ENCODE measurements at places on chromosomes 5 and 9.

DNA sequence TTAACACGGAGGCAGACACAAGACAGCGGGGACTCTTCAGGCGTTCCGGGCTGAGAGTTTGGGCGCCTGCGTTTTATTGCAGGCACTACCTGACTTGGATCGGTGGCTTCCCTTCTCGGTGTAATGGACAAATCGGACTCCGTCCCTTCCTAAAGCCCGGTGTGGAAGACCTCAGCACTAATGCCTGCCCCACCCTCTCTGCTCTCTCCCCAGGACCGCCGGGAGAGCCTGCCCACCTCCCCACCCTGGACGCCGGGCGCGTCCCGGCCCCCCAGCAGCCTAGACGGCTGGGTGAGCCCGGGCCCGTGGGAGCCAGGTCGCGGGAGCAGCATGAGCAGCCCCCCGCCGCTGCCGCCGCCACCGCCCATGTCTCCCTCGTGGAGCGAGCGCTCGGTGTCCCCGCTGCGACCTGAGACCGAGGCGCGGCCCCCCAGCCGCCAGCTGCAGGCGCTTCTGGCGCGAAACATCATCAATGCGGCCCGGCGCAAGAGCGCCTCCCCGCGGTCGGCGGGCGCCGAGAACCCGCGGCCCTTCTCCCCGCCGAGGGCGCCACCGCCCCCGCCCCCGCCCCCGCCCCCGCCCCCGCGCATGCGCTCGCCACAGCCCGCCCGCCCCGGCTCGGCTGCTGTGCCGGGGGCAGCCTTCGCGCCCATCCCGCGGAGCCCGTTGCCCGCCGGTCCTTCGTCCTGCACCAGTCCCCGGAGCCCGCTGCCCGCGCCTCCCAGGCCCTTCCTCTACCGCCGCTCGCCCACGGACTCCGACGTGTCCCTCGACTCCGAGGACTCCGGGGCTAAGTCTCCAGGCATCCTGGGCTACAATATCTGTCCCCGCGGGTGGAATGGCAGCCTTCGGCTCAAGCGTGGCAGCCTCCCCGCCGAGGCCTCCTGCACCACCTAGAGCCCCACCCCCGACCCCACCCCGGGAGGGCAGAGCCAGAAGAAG lies 4.6 kb upstream of the MYOZ3 start:
- peak; percentile 40 for DNase-seq

DNA sequence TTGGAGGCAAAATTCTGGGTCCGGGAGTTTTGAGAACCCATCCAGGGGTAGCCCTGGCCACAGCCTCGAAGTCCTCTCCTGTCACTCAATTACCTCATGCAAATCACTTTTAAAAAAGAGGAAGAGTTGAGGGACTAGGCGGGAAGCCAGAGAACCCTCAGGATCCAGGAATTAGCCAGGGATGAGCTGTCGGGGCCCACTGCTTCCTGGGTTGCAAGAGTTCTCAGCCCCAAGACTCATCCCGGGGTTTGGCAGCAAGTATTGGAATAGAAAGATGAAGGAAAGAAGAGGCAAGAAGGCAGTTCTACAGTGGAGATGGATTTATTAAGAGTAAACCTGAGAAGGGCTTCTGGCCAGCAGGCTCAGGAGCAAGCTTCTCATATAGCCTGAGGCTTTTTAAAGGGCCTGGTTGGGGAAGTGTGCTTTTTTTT lies 25.6 kb downstream of the C9orf50 start:
- DNase-seq = no peak

DNA sequence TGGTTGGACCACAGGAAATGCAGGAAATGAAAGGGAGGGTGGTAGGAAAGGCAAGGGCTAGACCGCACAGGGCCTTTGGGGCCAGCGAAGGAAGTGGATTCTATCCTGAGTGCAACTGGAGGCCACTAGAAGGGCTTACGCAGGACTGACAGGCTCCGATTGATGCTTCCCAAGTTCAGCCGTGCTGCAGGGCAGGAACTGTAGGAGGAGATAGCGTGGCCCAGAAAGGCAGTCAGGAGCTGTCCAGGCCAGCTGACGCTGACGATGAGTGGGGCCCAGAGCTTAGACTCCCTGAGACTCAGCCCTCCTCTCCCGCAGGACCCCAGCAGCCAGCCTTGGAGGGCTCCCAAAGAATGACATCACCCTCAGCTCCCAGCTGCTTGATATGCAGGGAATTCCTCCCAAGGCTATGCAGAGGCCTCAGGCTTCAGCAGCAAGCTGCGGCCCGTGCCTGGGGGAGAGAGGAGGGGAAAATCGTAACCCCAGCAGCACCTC lies 48.8 kb downstream of the KCNIP1 start:
- DNase-seq = no peak

DNA sequence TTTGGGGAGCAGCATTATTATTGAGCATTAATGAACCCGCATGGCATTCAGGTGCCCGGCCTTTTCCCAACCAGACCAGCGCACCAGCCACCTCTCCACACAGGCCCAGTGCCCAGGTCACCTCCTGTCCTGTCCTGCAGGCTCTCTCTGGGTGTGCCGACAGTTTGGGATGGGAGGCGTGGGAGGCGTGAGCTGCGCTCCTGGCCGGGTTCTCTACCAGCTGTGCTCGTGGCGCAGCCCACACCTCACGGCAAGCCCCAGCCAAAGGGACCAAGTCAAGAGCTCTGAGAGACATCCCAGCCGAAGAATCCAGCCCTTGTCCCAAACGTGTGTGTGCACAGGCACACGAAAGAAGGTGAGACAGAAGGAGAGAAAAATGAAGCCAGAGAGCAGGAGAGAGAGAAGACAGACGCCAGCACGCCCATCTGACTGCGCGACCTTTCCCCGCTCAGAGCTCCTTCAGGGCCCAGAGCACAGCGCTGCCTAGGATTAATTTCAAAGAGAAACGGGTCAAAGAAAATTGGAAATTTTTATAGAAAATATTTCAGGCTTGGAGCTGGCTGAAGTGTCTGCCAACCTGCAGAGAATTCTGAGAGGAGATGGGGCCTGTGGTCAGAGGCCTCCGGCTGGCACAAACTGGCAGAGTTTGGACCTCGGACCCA lies 81.7 kb downstream of the ADAMTS2 start:
- no peak for DNase-seq

DNA sequence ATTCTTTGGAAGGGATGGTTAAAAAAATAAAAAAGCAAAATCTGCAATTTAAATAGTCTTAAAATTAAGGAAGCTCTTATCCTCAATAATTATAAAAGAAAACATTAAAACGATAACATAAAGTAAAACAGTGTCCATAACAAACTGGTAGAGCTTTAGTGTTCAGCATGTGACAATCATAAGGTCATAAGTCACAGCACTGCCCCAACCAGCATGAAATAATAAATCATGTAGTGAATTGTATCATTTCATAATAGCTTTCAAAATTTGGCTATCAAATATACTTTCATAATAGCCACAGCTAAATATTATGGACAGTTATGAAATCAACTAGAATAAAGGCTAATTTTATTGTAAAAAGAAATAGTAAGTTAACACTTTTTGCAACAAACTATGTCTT lies 10.0 kb downstream of the NR3C1 start:
- no peak for DNase-seq

- DNase-seq = no peak
Observed at GRCh38 chr5:115571441-115571878, 26.9 kb upstream of the FEM1C start.

- no peak for DNase-seq
Observed at GRCh38 chr5:60333005-60333571, 366.9 kb downstream of the DEPDC1B start.

DNA sequence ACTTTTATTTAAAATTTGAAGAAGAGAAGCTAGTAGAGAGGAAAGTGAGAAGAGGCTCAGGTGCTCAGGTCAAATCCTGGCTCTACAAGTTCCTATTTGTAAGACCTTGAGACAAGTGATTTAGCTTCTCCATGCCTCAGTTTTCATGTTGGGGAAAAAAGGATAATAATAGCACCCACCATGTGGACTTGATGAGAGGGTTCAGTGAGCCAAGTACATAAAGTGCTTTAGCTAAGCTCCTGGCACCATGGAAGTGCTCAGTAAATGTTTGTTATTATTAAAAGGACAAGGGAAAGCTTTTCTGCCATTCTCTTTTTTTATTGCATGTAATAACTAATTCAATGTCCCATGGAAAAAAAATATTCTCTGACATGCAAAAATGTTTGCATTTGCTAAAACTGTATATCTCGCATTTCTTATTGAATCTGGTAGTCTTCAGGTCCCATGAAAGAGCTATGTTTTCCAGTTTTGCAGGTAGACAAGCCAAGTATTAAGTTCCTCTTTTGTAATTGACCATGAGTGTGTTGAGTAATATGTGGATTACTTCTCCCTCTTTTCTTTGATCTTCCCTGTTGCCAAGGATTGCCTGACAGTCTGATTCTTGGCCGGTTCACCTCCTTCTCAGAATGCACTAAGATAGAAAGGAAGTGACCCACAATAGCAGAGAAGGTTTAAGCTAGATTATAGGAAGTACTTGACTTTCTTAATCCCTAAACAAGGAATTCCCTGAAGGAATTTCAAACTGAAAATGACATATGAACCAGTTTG lies 45.6 kb upstream of the TRIM32 start:
- no peak for DNase-seq

- DNase-seq = no peak
Observed at GRCh38 chr5:140040358-140040757, 2.7 kb downstream of the NRG2 start.

GRCh38 chr9:109914280-109915027 lies 134.5 kb downstream of the PALM2AKAP2 start:
- no peak for DNase-seq

DNA sequence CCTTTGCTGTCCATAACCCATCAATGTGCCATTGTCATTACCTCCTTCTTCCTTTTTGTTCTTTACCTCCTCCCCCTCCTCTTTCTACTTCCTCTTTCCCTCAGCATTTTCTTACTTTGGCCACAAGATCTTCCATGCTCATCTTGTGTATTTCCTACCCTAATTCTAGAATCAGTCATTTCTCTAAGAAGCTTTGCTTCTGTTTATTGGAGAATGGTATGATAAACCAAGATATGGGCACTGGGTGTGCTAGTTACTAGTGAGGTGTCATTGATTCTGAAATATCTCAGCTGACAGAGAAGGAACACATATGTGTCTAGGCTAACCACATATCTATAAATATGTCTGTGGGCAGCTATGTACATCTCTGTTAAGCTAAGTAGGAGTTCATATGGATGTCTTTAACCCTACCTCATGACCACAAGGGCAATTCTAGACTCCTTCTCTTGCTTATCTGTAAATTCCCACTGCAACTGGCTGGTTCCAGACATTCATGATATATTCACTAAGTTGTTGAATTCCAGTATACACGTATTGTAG lies 2051.3 kb upstream of the CDH9 start:
- no peak for DNase-seq

DNA sequence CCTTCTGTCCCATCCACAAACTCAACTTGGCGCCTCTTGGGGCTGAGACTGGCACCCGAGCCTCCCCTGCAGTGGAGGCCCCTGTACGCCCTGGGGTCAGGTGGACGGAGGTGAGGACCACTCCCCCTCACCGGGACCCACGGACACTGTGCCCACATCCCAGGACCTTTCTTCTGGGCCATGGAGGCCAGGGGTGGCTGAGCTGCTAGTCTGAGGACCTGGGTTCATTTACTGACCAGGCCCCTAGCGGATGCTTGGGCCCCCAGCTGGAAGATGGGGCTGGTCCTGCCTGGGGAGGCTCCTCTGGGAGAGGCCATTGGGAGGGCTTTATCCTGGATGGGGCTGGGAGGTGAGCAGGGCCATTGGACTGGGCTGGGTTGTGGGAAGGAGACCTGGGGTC lies 16.9 kb upstream of the SLC6A19 start:
- no peak for DNase-seq

DNA sequence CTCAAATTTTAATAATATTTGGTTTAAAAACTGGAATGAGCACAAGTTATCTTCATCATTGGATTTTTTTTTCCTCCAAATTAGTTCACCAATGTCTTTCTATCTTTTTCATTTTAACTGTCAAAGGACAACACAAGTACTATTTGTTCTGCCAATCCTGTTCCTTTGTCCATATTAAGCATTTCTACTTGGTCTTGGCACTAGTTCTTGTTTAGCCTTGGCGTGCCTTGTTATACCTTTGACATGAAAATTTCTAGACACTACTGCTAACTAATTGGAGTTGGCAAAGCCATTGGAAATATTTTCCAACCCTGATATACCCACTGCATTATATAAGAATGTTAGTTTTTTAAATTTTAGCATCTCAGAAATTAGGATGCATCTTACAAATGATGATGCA lies 3.8 kb downstream of the SPINK6 start:
- DNase-seq = no peak

GRCh38 chr9:24832307-24832706 lies 286.6 kb upstream of the IZUMO3 start:
- no peak for DNase-seq

DNA sequence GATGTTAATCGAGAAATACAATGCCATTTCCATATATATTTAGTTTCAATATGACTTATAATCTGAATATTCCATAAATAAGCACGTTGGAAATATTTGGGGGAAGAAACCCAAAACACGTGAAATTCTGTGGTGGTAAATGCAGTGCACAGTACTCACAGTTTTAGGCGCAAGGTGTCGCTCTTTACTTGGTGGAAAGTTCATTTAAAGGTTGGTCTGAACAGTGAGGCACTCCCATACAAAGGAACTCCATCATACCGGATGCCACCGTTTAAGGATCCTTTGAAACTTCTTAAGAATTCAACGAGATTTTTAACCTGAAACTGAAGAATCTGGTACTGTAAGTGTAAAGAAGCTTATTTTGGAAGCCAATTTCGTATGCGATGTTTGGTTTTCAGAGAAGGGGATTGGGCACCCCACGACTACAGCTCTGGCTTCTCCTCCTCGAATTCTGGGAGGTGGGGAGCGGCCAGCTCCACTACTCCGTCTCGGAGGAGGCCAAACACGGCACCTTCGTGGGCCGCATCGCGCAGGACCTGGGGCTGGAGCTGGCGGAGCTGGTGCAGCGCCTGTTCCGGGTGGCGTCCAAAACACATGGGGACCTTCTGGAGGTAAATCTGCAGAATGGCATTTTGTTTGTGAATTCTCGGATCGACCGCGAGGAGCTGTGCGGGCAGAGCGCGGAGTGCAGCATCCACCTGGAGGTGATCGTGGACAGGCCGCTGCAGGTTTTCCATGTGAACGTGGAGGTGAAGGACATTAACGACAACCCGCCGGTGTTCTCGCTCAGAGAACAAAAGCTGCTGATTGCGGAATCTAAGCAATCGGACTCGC lies at the start of gene PCDHA11:
Gene PCDHA11 (plus strand): TSS at position 237 of the 834 bp plus-strand sequence. CDS start 147 bp downstream, at position 384.
- no peak for DNase-seq

DNA sequence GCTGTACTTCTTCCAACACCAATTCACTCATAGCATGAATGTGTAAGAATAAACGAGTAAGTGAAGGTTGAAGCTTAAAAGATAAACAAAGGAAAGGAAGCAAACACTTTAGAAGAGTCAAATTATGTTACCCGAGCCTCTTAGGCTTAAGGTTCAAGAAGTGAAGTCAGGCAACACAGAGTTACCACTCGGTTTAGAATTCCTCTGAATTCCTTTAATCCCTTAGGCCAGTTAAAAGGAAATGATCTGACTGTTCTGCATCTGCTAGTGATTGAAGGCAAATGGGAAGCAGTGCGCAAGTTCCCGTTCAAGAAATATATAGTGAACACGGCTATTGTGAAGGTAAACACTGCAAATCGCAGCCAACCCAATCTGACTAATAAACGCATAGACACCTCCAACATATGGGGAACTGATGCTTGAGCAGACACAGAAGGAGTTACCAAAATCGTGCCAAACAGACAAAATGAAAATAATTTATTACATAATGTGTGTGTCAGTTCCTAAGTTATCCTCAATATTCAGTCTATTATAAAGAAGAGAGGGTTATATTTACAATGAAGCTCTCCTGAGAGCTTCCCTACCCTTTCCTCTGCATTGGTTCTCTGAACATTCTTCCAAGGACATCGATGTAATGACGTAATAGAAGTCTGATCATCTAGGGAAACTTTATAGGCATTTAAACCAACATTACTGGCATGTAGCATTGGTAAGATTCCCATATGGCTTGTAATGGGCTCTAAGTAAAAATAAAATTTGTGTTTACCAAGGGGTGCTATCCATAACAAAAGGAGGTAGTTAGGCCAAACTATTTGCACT lies 837.1 kb upstream of the ZNF608 start:
- no peak for DNase-seq

Data from stimulated activated CD8-positive, alpha-beta memory T cell treated with anti-CD3 and anti-CD28 coated beads, Interleukin-15, amount 100 ng/mL, for 4 hours (primary cell).